Kasumi-1 (cell line): ENCODE measurements at places on chromosomes 1 and 21.

- no peak for DNase-seq
Measured at GRCh38 chr1:184866586-184866985, 107.7 kb downstream of the NIBAN1 start.

DNA sequence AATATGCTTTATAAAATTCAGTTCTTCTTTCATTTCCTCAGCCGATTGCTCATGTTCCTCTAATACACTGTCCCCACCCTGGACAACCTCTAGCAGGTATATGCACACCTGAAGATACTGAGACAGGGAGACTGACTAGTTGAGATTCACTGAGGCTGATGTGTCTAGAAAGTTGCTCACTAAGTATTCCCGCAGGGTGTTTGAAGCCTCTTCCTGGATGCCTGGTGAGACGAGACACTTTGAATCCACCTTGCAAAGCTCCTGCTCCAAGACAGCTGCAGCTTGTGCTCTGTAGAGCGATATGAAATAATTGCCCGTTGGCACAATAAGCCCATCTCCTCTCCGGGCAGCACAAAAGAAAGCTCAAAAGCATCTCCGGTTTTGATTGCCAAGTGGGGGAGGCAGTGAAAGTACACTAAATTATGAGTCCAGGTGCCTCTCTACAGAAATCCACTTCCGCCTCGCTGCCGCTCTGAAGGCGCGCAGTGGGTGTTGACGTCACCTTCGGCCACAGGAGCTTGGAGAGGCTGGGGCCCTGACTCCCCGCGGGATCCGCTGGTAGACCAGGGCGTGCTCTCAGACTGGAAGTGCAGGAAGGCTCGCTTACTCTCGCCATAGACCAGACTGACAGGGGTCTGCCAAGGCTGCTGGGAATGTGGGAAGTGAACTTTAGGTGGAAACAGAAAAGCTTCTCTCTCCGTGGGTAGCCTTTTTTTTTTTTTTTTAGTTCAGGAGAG, 46.3 kb downstream of the GPA33 start:
- DNase-seq, result peak; percentile 16

DNA sequence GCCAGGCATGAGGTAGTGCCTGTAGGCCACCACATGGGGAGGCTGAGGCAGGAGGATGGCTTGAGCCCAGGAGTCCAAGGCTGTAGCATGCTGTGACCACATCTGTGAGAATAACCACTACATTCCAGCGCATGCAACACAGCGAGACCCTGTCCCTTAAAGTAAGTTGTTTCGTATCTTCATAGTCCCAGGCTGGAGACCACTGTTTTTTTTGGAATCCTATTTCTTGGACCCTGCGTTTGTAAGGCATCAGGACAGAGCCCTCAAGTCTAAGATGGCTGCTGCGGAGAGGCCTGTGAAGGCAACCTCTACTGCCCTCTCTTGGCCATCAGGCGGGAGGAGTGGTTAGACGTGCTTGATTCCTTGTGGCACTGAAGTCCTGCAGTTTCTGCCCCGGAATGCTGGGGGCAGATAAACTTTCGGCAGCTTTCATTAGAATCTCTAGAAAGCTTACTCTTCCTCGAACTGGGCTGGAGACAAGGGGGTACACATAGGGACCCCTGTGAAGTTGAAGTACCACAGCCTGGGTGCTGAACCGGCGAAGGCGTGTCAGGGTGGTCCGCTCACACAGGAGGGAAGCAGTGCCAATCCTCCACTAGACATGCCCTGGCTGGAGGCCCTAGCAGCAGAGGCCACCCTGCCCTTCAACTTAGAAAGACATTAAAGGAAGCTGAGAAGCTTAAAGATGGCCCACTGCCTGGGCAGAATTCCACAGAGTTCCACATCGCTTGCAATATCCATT, 36.6 kb downstream of the RABIF start:
- DNase-seq, result peak; percentile 69

DNA sequence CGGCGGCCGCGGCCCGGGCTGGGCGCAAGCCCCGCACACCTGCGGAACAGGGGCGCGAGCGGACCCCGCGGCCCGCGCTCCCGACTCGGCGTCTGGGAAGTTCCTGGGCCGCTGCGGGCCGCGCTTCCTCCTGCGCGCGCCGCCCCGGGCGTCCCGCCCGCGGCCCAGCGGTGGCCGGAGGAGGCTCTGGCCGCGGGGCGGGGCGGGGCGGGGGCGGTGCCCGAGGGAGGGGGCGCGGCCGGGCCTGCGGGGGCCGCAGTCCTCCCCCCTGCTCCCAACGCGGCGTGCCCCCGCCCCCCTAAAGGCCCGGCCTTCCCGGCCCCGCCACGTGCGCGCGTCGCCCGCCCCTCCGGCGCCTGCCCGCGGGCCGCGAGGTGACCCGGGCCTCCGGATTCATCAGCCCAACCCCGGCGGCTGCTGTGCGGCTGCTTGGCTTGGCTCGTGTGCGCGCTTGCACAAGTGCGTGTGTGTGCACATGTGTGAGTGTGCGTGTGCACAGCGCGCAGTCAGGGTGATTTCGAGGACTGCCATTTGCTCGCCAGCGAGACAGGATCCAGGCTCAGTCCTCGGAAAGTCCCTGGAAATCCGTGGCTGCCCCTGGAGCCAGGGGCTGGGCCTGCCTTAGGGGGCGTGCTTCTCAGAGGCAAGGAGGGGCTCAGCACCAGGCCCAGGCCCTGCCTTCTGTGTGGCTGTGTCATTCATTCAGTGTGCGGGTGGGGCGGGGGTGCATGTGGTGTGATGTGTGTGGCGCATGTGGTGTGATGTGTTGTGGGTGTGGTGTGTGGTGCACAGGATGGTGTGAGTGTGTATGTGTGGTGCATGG, at the start of gene C2CD2:
C2CD2 (minus strand) TSS at position 188 of the 823 bp plus-strand sequence. CDS start 370 bp downstream, outside the sequence.
- no peak for DNase-seq

DNA sequence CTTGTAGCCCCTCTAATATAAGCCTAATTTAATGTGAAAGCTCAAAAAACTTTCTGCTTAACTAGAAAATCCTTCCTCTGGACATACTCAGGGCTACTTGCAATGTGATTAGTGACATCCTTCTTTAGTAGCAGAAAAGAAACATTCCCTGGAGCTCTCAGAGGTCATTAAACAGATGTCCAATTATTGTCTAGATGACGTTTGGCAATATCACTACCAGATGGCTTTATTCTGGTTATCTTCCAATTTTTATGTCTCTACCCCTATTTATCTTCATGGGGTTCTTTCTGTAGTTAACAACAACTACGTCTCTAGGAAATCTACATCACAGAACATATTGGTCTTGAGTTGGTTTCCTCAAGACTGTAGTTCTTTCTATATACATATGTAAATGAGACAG, 44.2 kb downstream of the CTH start:
- no peak for DNase-seq

GRCh38 chr1:235929216-235929615, 62.5 kb upstream of the LYST start:
- DNase-seq, result no peak

- DNase-seq, result no peak
Measured at GRCh38 chr1:205579711-205580110, 52.1 kb downstream of the ELK4 start.
